Uterus (tissue), 4 donors: ENCODE measurements at places on chromosomes 6 and 20. TPM values are rescaled to one million over a fixed set of nuclear protein-coding genes. Genes with fewer than 3 reads are reported as not detected.

DNA sequence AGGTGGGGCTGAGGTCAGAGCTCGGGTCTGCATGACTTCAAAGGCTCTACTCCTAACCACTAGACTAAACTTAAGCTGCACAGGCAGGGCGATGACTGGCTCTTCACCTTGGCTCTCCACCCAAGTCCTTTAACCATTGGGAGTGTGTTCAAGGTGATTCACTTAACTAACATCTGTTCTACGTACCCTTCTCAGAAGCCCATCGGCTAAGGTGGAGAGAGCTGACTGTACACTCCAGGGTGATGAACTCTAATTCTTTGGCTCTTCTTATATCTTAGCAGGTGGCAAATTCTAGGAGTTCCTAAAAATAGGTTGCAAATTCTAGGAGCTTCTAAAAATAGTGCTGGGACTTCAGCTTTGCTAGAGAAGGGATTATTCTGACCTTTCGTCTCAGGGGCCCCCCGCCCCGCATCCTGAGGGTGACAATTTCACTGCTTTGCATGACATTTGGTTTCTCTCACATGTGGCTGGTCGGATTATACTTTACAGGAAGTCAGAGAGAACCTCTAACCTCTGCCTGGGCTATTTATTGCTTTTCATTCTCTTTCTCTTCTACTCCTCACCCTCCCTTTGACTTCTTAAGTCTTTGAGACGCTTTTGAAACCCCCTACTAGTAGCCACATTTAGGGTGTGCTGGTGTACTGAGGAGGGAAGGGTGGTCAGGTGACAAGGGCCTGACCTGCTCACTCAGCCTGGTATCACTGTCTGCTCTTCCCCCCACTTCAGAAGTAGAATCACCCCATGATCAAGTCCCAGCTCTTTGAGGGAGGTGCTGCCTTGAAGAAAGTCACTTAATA lies 55.5 kb downstream of the PRDM1 start:
- H3K27me3 ChIP-seq: no peaks in the 10 kb centered on the region
- no peak for DNase-seq
- H3K27ac ChIP-seq: no peak overlapping the region
- no peaks in the 10 kb centered on the region for H3K4me1 ChIP-seq
- H3K36me3 ChIP-seq: no peaks in the 10 kb centered on the region

DNA sequence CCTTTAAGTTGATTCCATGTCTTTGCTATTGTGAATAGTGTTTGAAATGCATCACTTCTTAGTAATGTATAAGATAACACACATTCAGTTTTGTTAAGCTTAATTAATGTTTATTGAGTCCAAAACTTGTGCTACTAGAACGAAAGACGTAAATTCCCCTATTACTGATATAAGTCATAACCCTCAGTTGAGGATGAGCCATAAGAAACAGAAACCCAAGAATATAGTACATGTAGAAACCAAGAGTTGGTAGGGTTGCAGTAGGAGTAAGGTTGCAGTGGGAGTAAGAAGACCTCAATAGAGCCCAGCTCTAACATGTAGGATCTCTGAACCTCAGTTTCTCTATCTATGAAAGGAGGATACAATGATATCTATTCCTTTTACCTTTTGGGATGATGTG lies 19.3 kb downstream of the CITED2 start:
- H3K27ac ChIP-seq: no peak overlapping the region
- no peaks in the 10 kb centered on the region for H3K27me3 ChIP-seq
- no peak overlapping the region for H3K4me3 ChIP-seq
- H3K4me1 ChIP-seq: no peaks in the 10 kb centered on the region
- no peak for DNase-seq

DNA sequence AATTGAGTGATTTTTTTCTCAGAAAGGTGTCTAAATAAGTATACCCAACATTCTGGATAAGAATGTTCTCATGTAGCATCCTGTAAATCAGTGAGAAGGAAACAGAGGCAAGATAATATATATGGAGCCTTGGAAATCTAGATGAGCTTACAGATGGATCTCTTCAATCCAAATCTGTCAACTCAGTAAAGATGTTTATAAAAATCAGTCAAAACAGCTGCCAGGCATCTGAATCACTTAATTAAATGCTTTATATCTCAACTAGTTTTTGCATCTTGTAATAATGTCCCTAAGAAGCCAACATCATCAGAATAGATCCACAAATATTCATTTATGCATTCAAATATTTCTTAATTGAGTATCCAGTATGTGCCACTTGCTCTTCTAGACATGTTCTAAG lies 300.2 kb downstream of the KHDC1L start:
- DNase-seq: no peak
- no peaks in the 10 kb centered on the region for H3K36me3 ChIP-seq
- H3K4me3 ChIP-seq: no peak overlapping the region
- H3K4me1 ChIP-seq: no peaks in the 10 kb centered on the region
- no peak overlapping the region for H3K27ac ChIP-seq

DNA sequence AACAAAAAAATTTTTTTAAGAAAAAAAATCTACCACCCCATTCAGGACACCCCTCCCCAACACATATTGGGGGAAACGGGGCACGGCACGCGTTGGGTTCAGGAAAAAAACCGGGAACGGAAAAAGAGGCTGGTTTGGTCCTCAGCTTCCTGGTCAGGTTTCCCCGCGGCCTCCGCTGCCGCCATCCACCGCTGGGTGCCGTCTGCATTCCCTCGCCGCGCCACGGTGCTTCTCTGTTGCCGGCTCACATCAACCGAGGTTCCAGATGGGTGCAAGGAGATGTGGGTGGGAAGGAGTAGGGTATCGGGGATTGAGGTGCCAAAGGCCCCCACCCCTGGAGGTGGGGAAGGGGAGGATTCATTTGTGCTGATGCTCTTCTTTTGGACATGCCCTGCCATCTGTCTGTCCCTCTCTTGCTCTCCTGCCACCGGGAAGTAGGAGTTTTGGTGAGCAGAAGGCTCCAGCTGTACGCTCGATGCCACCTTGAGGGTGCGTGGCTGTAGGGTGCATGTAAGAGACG lies 5.8 kb downstream of the MCCD1 start:
- DNase-seq: no peak
- H3K4me1 ChIP-seq: no peaks in the 10 kb centered on the region
- no peak overlapping the region for H3K27ac ChIP-seq
- no peaks in the 10 kb centered on the region for H3K27me3 ChIP-seq
- H3K4me3 ChIP-seq: no peak overlapping the region

DNA sequence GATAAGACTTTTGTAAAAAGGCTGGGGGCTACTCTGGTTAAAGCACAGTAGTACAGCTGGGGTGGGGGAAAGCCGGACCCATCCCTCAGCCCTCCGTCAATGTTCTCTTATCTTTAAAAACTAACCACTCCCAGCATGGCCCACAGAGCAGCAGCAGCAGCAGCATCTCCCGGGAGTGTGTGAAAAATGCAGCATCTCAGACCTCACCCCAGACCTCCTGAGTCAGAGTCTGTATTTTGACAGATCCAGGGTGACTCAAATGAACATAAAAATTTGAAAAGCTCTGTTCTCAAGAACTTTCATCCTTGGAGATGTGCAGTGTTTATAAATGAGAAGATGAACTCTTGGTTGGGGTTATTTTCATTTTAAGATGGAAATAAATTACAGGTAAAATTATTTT lies 277.7 kb upstream of the ECI2 start:
- H3K27ac ChIP-seq: no peak overlapping the region
- H3K4me3 ChIP-seq: no peak overlapping the region
- no peaks in the 10 kb centered on the region for H3K36me3 ChIP-seq
- no peak for DNase-seq
- no peaks in the 10 kb centered on the region for H3K27me3 ChIP-seq

DNA sequence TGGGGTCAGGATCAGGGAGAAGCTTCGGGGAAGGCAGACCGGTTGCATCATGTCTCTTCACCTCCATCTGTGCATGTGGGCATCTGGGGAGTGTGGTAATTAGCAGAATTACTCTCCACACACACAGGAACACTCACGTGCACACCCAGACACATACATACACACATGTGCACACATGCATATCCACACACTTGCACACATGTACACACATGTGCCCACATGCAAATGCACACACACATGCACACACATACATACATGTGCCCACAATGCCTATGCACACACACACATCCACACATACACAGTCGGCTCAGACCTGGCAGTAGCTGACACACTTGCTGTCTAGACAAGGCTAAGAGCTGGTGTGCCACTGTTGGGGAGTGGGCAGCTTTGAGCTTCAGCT lies 212.3 kb upstream of the PMEPA1 start:
- no peak overlapping the region for H3K27ac ChIP-seq
- H3K36me3 ChIP-seq: no peaks in the 10 kb centered on the region
- H3K4me3 ChIP-seq: no peak overlapping the region
- H3K4me1 ChIP-seq: no peaks in the 10 kb centered on the region
- no peak for DNase-seq
- no peaks in the 10 kb centered on the region for H3K27me3 ChIP-seq

The LHFPL5 gene
- not detected for total RNA-seq

The SEC23B gene
- total RNA-seq: 46.0 TPM

The CLVS2 gene
- total RNA-seq: 0.14 TPM

The ARHGAP40 gene
- total RNA-seq: not detected
